ENCODE measurements at places on chromosomes 12 and 14.

DNA sequence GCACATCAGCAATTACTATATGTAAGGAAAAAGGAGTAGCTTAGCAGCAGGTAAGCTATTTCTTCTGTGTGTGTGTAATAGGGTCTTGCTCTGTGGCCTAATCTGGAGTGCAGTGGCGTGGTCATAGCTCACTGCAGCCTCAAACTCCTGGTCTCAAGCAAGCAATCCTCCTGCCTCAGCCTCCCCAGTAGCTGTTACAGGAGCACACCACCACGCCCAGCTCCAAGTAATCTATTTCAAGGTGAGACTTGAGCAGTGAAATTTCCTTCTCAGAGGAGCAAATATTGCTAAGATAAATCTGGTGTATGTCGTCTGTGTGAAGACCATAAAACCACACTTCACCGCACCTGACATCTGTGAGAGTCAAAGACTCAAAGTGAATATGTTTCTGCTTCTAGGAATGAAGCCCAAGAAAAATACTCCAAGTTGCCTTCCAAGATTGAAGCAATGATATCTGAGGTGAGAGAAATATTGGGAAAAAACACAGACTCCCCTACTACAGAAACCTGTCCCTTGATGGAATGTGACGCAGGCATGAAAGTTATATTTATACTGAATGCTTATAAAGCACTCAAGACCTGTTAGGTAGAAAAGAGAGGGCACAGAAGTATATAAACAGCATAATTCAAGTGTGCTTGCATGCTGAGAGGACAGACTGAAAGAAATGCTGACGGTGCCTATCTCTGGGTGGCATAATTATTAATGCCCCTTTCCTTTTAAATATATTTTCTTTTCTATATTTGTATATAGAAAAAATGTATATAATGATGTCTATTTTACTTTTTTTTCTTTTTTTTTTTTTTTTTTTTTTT lies 2.5 kb upstream of the SELPLG start:
- DNase-seq: no peak

DNA sequence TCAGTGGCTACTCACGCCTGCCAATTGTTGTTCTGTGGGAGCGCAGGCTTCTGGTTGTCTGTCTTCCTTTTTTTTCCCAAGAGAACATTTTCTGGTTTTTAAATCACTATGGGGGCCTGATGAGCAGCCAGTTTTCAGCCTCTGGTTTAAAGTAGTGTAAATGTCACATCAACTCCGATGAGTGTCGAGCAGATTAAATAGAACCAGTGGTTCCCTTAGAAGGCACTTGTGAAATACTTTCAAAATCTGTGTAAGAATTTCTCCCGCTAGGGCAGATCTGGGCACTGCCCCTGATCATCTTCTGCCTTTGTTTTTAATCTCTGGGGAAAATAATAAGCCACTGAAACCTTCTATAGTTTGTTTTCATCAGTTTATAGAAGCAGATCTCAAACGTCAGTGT lies 130.4 kb downstream of the PRIMA1 start:
- DNase-seq: no peak

DNA sequence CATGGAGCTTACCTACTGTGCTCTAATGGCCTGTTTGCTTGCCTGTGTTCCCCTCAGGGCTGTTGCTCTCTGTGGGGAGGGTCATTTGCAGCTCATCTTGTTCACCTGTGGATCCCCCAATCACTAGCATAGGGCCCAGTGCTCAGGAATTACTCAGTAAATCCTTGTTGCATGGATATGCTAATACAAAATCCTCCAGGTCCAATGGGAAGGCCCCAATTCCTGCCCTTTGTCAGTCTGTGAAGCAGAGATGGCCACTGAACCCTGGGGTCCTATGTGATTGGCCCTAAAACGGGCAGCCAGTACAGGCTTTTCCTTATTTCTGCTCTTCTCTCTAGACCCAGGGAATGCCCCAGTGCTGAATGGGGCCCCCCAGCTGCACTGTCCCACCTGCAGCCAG lies 44.1 kb downstream of the FOS start:
- DNase-seq: no peak

DNA sequence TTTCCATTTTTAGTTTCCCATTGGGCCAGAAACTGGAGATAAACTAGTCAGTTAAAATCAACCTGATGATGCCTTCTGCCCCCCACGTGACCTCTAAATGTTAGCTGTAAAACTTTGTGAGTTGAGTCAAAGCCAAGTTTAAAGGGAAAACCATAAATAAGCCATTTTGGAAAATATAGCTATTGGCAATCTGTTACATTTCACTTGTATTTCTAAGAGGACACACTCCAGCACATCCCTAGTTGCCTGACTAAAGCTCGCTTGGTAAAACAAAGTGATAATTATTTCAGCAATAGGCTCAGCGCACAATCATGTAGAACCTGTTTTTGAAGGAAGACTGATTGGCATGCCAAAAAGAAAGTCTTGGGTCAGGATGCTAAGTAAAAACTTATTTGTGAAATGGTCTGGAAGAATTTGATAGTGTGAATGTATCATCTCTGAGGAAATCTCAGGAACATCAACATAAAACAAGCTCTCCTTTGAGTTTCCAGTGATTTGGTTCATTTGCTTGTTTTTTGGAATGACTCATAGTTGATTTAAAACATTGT lies 49.2 kb upstream of the AEBP2 start:
- DNase-seq: no peak

DNA sequence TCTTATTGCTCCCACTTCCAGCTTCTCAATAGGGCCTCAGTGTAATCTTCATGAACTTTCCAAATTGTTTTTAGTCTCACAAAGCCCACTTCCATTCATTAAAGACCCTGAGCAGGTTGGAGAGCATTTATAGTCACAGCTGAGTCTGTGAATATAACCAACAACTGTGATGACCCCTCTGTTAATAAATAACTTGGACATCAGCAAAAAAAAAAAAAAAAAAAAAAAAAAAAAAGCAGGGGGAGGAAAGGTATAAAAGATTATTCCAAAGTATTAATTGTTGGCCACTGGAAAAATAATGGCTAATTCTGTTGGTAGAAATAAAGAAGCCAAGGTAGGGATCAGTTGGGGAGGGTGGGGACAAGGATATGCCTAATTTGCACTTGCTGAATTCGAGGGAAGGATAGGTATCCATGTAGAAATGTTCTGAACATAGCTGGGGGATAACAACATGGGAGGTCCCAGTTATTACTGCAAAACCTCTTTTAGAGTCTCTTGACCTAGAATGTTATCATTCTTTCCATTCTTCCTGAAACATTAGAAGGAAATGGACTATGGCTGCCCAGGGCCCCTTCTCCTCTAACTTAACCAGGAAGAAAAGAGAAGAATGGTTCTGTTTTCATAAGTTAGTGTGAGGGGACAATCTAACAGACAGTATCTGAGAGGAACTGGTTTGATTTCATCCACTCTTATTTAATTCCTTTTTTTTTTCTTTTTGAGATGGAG lies 56.5 kb downstream of the SAMD4A start:
- DNase-seq: no peak

DNA sequence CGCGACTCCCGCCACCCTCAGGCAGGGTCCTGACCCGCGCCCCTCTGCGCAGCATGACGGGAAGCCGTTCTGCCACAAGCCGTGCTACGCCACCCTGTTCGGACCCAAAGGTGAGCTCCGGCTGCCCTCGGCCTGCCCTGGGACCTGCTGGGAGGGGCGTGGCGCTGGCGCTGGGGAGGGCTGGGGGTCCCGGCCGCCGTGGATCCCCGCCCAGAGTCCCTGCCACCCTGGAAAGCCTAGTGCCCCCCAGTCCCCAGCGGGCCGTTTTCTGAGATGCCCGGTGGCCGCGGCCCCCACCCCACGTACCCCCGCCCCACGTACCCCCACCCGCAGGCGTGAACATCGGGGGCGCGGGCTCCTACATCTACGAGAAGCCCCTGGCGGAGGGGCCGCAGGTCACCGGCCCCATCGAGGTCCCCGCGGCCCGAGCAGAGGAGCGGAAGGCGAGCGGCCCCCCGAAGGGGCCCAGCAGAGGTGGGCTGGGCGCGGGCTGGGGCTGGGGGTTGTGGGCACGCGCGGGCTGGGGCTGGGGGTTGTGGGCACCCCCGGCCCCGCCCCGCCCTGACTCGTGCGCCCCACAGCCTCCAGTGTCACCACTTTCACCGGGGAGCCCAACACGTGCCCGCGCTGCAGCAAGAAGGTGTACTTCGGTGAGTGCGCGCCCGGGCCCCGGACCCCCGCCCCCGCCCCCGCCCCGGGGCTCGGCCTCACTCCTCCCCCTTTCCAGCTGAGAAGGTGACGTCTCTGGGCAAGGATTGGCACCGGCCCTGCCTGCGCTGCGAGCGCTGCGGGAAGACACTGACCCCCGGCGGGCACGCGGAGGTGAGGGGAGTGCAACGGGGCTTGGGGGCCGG lies 4.0 kb downstream of the CRIP2 start:
- DNase-seq: no peak

All from epithelial cell of prostate (primary cell).